ENCODE measurements at places on chromosomes 16 and 17.
A peak's percentile ranks its signal among the peaks of the same experiment; 100 is the strongest.

DNA sequence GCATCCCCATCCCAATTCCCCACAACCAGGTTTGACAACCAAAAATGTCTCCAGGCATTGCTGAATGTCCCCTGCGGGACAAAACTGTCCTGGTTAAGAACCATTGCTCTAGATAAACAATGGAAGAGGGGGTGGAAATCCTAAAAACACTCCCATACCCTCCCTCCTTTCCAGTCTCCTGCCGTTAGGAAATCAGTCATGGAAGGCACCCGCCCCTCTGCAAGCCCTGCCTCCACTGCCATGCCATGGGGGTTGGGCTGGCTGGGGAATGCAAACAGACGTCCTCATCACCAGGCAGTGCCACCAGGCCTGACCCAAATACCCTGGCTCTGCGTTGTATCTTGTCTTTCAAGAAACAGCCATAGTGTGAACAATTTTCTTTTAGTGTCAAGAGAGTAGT is 57.5 kb downstream of the CYTH1 start:
- no peak for DNase-seq

GRCh38 chr16:70577256-70577698 is 53.7 kb downstream of the SF3B3 start:
- no peak for DNase-seq

GRCh38 chr16:89020068-89020924 is 43.3 kb upstream of the CBFA2T3 start:
- DNase-seq, result no peak

- no peak for DNase-seq
Measured at GRCh38 chr16:1312903-1313302, 3.5 kb downstream of the UBE2I start.

DNA sequence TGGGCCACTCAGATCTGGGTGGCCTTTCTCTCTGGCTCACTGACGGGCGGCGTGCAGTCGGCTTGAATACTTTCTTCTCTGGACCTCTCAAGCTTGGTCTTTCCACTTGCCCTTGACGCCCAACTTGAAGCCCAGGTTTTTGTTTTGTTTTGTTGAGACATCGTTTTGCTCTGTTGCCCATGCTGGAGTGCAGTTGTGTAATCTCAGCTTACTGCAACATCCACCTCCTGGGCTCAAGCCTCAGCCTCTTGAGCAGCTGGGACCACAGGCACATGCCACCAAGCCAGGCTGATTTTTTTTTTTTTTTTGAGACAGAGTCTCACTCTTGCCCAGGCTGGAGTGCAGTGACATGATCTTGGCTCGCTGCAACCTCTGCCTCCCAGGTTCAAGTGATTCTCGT is 22.7 kb upstream of the KIF19 start:
- no peak for DNase-seq

DNA sequence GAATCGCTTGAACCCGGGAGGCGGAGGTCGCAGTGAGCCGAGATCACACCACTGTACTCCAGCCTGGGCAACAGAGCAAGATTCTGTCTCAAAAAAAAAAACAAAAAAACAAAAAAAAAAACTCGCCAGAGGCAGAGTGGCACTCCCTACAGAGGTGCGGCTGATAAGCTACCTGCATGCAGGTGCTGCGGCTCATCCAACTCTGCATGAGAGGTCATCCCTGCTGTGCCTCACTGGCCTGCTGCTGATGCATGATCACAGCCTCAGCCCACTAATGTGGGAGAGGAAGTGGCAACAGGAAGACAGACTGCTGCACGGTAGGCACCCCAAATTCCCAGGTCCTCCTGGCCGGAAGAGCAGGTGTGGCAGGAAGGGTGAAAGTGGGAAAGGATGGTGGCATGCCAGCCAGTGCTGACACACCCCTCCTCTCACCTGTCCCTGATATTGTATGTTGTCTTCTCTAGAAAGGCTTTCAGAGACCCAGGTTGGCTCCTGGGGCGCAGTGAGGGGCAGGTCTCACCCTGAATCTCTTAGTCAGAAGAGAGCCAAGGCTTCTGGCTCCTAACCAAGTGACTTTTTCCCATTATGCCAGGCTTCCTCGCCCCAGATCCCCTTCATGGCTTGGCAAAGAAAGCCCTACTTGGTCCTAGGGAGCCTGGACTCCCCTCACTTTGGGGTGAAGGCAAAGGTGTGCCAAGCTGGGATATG is 11.8 kb downstream of the NXPH3 start:
- no peak for DNase-seq

DNA sequence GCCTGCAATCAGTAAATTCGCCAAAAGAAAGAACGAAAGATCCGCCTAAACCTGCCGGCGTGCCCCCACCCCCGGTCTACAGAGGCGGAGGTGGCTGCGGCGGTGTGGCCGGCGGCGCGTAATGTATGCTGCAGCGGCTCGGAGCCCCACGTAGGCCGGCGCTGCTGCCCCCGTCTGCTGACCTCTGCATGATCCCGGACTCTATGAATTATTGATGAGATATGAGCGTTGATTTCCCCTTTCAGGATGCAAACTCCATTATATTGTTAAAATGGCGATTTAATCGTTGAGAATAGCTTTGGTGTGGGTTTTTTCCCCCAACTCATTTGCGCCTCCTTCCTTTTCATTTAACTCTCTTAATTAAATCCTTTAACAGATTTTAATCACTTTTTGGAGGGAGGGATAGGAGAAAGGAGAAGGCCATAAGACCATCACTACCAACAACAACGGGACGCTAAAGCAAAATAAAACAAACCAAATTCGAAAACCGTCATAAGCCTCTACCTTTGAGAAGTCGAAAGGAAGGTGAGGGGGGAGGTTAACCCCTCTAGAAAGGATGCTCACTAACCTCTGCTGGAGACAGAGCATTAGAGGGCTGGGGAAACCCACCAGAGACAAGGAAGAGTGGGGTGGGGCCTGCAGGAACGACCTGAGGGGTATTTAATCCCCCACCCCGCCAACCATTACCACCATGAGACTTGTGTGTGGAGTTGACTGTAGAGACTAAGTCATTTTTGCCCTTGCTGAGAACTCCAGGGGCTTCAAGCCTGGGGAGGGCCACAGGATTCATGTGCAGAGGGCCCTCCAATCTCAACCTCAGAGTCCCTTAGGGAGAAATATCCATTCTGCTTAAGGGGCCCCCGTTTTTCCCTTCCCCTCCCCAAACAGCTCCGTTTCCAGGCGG is 3.4 kb downstream of the HOXB3 start:
- no peak for DNase-seq

GRCh38 chr16:68524069-68524820 is 14.8 kb upstream of the ZFP90 start:
- DNase-seq, result no peak

- DNase-seq, result no peak
Measured at GRCh38 chr17:222172-222571, 40.7 kb upstream of the DOC2B start.

- DNase-seq, result no peak
Measured at GRCh38 chr17:59391021-59391420, 59.6 kb downstream of the YPEL2 start.

DNA sequence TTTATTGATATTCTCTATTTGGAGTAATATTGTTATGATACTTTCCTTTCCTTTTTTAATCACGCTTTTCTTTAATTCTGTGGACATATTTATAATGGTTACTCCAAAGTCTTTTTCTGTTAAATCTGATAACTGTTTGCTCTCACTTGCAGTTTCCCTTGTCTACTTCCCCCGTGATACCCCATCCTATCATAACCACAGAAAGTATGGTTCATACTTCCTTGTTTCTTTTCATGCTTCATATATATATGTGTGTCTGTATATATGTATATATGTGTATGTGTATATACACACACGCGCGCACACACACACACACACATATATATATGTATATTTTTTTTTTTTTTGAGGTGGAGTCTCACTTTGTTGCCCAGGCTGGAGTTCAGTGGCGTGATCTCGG is 23.5 kb downstream of the SPECC1 start:
- DNase-seq, result no peak

DNA sequence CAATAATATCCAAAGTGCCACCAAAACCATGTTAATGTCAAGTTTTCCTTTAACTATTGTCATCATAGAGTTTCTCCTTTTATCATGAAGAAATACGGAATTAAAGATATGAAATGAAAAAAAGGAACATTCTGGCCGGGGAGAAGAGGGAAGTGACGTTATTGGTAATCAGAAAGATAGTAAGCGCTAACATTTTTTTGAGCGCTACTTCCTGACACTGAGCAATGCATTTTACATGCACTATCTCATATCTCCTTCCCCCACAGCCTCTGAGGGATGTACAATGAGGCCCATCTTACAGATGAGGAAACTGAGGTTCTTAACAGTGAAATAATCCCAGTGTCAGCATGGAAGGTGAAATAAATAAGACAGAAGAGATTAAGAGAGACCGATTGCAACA is 410.9 kb downstream of the SOX9 start:
- no peak for DNase-seq

DNA sequence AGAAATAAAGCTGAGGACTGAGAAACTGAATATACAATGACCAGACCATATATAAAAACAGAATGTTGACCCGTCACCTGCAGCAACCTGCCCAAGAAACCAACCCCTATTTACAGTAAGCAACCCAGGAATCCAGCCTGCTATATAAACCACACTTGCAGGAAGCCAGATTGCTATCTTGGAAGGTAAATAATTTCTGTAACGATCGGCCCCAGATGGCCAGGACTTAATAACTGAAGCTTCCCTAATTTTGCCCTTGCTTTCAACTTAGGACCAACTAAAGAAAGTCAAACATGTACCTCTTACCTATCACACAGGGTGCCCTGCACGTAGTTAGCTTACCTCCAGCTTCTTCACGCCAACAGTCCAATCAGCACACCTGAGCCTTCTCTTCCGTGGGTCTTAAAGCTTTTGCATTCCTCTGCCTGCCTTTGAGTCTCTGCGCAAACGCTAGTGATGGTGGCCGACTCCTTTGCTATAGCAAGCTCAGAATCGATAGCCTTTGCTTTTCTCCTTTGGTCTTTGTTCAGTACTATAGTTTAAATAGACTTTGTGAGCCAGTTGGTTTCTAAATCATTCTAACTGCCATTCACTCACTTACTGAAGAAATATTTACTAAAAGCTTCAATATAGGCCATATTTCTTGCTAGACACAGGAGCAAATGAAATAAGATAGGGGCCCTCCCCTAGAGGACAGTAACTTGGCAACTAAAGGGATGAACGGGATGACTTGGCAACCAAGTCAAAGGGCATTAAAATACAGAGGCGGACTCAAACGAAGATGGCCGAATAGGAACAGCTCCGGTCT is 31.3 kb downstream of the MPHOSPH6 start:
- DNase-seq, result no peak

- no peak for DNase-seq
Measured at GRCh38 chr16:86581458-86581857, 3.1 kb downstream of the FOXL1 start.

DNA sequence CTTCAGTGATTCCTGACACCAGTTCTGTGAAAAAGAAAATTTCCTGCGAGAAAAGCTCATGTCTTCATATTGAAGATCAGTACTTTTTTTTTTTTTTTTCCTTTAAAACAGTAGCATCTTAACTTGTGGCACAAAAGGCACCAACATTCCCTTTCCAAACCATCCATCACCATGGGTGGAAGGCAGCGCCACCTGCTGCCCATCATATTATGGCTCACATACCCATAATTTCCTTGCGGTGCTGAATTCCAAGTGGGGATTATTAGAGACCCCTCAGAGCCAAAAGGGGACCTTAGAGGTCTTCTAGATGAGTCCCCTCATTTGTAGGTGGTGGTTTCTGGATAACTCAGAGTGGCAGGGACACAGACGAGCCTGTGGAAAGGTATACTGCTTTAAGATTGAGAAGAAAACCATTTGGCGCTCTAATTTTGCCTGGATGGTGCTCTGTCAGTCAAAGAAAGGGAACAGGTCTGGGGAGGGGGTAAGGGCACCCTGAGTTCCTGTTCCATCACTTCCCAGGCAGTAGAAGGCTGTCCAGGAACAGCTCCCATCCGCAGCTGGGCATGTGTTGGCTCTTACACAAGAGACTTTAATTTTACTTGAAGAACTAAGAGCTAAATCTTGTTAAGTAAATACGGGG is 7.9 kb upstream of the SOST start:
- DNase-seq, result peak; percentile 15
